ENCODE measurements at places on chromosomes 3 and 15.

GRCh38 chr3:47496892-47497291 lies 16.6 kb downstream of the ELP6 start:
- DNase-seq: no peak

DNA sequence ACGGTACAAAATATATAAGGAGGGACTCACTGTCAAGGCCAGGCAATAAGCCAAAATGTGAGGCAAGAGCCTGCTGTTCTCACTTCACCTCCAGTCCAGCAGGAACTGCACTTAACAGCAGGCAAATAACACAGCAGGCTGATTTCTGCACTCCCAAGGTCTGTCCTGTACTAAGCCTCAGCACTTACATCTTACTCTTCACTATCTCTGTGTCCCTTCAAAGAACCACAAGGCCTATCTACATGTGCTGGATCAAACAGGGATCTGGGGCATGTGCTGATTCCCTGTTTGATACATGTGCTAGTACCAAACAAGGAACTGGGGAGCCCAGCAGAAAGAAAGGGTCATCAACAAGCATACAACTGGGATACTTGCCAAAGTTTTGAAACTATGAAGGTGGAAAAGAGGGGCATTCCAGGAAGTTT lies 22.2 kb downstream of the UACA start:
- no peak for DNase-seq

GRCh38 chr15:56150204-56150603 lies 93.5 kb downstream of the RFX7 start:
- DNase-seq: no peak

DNA sequence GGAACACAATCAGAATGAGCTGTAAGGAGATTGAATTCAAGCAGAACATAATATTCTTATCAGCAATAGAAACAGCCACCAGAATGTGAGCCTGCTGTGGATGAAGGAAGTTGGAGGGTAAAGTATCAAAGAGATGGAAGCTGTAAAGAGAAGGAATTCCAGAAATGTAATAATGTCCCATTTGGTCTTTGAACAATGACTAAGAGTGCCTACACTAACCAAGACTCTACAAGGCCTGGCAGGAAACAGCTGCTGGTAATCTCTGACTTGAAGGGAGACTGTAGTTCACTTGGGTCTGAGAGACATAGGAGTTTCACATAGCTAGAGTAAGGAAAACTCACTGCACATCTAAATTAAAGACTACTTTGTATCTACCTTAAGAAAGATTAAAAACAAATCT lies 1176.0 kb upstream of the ALCAM start:
- DNase-seq: no peak

GRCh38 chr15:47511261-47511660 lies 206.0 kb upstream of the SEMA6D start:
- DNase-seq: no peak

- no peak for DNase-seq
Measured at GRCh38 chr15:48866141-48866563, 11.8 kb upstream of the EID1 start.

- DNase-seq: no peak
Measured at GRCh38 chr3:79902151-79902550, 134.4 kb upstream of the ROBO1 start.

DNA sequence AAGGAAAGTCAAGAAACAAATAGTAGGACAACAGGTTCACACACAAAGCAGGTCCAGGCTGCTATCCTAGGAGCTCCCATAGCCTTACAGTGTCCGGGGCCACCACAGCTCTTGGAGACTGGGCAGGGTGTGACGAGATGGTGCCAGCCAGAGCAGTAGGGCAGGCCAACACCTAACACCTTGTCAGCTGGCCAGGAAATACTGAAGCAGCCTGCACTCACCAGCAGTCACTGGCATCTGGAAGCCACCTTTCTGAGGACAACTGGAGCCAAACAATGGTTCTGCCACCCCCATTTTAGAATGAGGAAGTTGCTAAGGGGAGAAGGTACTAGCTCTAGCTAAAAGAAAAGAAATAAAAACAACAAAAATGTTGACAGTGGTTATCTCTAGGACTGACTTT lies 47.2 kb downstream of the CCDC12 start:
- no peak for DNase-seq

Data from GM10248 (cell line).